Activated CD4-positive, alpha-beta T cell treated with anti-CD3 and anti-CD28 coated beads, Interleukin-2, Interleukin-6, amounts not matched to agents 100 ng/mL and 50 ng/mL, durations not matched to agents 16 hours and 8 hours (primary cell): ENCODE measurements at places on chromosomes 4 and X.

- DNase-seq = no peak
These were observed 104.4 kb downstream of the SLC2A9 start for GRCh38 chr4:9916937-9917336.

GRCh38 chr4:168183717-168184571 is 91.6 kb downstream of the ANXA10 start:
- peak; percentile 21 for DNase-seq

DNA sequence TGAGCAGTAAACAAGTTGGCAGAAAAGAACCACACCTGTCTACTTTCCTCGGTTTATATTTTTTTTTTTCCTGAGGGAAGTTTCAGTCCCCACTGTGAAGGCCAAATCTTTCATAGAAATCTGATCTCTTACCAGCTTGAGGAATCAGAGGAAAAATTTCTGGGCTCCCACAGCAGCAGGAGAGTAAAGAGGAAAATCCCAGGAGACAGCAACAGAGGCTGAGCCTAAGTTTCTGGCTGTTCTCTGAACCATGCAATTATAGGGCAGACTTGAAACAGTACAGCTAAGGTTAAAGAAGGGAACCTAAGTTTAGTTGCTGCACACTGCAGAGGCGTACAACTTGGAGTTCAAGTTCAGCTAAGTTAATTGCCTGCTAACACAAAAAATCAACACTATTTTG is 1090.9 kb upstream of the INTU start:
- no peak for DNase-seq

DNA sequence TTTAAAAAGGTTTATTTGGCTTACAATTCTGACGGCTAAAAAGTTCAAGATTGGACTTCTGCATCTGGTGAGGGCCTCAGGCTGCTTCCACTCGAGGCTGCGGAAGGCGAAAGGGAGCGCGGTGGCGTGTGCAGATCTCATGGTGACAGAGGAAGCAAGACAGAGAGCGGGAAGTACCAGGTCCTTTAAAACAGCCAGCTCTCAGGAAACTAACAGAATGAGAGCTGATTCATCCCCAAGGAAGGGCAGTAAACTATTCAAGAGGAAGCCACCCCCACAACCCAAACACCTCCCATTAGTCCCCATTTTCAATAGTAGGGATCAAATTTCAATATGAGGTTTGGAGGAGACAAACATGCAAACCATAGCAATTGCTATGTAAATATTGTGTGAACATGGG is 2144.2 kb upstream of the AGA start:
- no peak for DNase-seq

DNA sequence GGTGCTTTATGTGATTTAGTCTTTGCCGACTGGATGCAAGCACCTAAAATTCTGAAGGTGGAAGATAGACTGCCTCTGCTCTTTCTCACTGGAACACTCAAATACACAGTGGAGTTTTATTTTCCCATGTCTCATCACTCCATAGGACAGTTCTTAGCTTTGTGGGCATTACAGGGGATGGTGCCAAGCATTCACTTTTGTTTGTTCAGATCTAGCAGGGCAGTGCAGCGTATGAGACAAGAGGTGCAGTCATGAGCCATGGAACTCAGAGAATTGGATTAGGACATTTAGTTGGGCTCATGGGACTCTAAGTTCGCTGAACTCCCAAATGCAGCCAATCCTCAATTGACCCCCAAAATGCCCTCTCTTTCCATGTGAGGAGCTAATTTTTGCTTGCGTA is 1136.9 kb upstream of the PRKX start:
- DNase-seq = no peak

DNA sequence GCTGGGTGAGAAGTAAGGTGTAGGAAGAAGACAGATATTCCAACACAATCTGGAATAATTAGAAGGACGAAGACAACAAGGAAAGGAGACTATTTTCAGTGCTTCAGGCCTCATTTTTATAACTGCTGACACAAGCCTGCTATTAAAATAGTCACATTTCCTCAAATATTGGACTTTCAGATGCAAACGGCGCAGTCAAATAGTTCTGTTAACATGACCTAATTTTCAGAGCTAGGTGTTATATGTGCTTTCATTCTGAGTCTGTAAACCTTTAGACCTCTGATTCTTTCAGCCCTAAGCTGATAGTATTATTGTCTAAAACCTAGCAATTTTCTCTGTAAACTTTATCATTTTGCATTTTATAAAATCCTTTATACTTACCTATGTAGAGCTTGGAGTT is 261.5 kb downstream of the IL1RAPL1 start:
- DNase-seq = no peak

DNA sequence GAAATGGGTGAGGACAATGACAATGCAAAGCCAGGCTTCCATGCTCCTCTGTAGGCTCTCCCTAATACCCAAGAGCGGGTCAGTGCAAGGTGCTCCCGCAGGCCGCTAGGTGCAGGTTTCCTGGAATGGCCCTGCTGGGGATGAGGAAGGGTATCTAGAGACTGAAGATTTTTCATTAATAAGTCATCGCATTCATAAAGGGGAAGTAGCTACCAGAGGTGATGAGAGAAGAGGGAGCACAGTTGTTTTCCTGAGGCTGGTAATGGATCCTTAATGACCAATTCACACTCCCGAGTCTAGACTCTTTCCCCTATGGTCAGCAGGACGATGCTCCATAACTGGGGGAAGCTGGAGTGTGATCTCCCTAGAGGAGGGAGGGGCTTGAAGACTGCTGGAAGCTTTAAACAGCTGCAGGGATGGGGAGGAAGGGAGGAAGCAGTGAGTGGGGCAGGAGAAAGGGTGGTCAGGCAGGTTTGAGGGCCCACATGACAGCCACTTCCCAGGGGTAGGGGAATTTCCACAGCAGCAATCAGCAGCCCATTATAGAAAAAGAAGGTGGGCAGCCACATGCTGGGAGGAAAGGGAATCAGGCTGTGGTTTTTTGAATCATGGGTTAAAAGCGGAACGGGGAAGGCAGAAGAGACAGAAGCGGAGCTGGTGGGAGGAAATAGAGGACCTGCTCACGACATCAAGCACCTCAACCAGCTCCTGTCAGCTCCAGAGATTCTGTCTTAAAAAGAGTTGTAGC is 10.2 kb upstream of the ATP6AP2 start:
- DNase-seq = peak; percentile 10

DNA sequence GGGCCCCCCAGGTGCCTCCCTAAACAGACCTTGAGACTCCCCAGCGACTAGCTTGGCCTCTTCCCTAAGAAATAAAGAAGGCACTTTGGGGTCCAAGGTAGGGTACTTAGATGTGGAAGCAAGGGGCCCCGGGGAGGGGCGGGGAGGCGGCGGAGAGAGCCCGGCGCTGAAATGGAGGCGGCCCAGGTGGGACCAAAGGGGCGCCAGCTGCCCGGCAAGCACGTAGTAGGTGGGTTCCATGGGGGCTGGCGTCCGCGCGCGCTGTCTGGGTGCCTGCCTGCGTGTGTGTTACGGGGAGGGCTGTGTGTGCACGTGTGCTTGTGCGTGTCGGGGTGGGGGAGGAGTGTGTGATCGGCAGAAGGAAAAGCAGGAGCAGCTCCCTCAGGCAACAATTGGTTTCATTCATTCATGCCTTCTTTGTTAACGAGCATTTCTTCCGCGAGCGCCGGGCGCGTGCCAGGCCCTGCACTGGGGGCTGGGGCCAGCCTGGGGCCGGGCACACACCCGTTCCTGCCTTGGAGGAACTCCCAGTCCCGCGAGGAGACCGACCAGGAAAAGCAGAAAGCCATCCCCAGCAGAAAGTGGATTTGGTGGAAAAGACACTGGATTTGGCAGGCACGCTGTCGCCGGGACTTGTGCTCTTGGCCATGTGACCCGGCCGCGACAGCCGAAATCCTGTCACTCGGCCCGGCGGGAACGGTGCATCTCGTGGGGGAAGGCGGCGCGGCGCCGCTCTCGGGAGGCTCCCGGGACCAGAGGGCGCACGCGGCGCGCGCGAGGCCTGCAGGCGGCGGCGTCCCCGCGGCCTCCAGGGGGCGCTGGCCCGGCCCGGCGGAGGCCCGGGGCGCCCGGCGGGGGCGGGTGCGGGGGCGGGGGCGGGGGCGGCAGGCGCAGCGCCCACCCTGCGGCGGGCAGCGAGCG is 3.3 kb upstream of the DUSP9 start:
- DNase-seq = peak; percentile 13

DNA sequence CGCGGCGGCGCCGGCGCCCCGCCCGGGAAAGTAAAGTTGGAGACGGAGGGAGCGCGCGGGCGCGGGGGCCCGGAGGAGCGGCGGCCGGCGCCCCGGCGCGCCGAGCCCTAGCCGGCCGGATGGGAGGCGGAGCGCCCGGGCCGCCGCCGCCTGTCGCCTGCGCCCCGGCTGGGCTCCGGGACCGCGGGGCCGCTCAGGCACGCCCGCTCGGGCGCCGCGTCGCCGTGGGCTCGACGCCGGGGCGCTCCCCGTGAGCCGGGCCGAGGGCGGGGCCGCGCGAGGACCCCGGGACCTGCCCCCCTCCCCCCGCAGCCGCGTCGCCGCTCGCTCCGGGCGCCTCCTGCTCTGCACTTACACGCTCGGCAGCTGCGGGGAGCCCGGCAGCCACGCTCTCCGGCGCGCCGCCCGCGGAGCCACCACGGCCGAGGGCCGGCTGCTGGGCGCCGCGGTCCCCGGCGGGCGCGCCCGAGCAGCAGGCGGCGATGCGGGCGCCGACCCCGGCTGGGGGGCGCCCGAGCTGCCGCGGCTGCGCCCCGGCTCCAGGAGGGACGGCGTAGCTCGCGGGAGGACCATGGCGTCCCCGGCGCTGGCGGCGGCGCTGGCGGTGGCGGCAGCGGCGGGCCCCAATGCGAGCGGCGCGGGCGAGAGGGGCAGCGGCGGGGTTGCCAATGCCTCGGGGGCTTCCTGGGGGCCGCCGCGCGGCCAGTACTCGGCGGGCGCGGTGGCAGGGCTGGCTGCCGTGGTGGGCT is at the start of gene ADRA2C:
Gene ADRA2C (plus strand): TSS at position 350 of the 749 bp plus-strand sequence. CDS start 222 bp downstream, at position 572.
- DNase-seq = no peak

- no peak for DNase-seq
These were observed 39.7 kb downstream of the NSG1 start for GRCh38 chr4:4426511-4427120.

- peak; percentile 39 for DNase-seq
These were observed 219.0 kb downstream of the TLL1 start for GRCh38 chr4:166091912-166092510.

- DNase-seq = no peak
These were observed 235.9 kb upstream of the PCDH18 start for GRCh38 chr4:137768196-137768595.

GRCh38 chr4:187929024-187929423 is 66.5 kb upstream of the ZFP42 start:
- no peak for DNase-seq

GRCh38 chr4:185722029-185722316 is 90.0 kb downstream of the SORBS2 start:
- DNase-seq = no peak

DNA sequence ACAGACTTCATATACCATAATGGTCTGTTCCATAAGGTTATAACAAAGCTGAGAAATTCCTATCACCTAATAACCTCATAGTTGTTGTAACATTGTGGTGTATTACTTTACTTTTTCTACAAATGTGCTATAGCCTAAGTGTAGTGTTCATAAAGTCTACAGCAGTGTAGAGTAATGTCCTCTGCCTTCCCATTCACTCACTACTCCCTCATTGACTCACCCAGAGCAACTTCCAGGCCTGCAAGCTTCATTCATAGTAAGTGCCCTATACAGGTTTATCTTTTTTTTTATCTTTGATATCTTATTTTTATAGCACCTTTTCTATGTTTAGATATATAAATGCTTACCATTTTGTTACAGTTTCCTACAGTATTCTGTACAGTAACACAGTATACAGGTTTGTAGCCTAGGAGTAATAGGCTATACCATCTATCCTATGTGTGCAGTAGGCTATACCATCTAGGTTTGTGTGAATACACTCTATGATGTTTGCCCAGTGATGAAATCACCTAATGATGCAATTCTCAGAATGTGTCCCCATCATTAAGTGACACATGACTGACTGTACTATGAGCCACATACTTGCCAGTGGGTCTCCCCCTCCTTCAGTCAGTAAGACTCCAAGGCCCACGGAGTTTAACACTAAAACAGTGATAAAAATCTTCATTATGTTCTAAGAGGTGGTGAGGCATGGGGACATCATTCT is 299.9 kb downstream of the UNC5C start:
- peak; percentile 60 for DNase-seq

GRCh38 chr4:74504212-74504611 is 59.3 kb downstream of the AREG start:
- no peak for DNase-seq

DNA sequence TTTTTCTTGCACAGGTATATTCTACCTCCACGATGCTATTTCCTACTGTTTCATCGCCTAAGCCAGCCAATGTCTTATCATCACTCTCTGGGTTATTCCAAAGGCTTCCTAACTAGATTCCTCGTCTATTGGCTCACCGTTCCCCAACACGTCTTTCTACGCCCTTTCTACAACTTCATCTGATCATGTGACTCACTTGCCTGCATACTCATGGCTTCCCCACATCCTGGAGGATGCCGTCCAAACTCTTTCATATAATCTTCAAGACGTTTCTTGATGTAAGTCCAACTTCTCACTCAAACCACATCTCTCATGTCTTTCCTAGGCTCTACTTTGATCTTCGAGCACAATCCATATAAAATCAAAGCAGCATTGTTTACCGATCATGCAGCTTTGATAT is 322.0 kb upstream of the PPARGC1A start:
- DNase-seq = no peak

DNA sequence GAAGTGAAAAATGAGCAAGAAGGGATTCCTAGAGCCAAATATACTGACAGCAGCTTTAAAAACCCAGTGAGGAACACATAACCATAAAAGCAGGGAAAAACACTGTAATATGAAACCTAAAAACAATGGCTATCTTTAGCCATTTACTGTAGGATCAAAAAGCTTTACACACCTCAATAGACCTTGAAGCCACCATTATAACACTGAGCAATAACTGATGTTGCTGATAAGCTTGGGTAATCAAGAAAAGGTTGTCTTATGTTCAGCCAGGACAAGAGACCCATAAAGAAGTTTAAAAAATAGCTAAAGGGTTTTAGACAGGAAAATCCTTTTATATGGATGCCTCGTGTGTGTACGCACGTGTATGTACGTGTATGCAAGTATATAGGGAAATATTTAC is 16.9 kb downstream of the GATB start:
- no peak for DNase-seq

DNA sequence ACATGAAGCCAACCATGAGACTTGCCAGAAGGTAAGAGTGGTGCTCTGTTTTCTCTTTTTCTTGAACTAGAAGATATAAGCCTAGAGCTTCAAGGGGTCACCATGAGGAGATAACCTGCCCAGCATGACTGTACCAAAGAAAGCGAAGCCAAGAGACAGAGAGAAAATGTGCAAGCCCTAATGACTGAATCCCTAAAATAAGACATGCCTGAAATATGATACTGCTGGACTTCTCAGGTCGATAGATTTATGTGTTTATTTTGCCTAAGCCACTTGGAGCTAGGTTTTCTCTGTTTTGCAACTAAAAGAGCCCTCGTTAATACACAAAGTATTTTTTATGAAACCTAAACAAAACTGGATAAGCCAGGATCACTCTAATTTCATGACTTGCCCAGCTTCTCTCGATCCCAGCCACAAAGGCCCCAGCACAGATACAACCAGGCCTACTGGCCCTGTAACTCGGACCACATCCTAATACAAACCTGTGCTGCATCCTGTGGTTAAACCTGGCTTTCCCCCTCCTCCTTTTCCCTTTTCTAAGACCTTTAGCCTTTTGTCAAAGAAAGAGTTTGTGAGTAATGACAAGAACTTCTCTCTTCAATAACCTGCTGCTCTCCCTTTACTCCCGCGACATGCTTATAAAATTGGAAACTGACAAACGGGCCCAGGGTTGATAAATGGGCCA is 185.8 kb downstream of the APBB2 start:
- no peak for DNase-seq
